ENCODE measurements at places on chromosomes 1 and 21.

DNA sequence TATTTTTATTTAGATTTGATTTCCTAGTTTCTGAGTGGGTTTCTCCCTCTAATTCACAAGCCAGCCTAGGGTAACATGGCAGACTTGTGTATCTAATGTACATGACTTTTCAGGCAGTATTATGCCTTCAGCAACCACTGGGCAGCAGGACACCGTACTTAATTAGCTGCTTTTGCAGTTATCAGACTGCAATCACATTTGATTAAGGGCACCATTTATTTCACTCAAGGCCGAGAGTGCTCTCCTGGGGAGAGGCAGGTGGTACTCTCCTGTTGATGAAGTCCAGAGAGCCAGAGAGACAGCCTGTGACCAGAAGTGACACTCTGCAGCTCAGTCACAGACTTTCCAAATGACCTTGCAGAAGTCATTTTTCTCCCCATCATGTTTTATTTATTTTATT is 18.7 kb downstream of the CYYR1 start:
- DNase-seq, result no peak

- DNase-seq, result no peak
These were observed 31.0 kb downstream of the SUSD4 start for GRCh38 chr1:223332997-223333396.

DNA sequence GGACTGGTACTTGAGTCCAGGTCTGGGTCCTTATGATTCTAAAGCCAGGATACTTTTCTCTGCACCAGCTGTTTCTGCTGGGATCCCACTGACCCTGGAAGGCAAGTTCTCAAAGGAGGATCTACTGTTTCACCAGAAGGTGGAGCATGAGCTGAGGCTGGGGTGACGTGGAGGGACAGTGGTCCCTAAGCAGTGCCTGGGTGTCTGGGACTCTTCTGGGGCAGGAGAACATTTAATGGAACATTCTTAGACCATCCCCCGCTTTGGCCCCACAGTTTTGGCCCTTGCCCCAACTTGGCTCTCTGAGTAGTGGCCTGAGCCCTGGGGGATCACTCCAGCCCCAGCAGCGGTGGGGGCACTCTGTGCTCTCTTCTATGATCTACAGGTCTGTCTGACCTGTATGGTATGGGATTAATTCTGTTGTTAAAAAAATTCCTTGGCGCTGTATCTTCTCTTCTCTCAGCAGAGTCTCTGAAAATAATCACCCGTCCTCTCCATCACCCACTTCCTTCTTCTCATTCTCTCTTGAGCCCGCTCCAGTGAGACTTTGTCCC is 60.3 kb upstream of the CSF3R start:
- DNase-seq, result no peak

GRCh38 chr21:42596657-42597056 is 56.8 kb upstream of the PDE9A start:
- DNase-seq, result no peak

GRCh38 chr1:87329051-87329525 is 408 bp downstream of the LMO4 start:
- peak; percentile 68 for DNase-seq

GRCh38 chr1:222940906-222941305 is 126.1 kb downstream of the DISP1 start:
- DNase-seq, result no peak

- no peak for DNase-seq
These were observed 21.4 kb downstream of the TEX38 start for GRCh38 chr1:46692811-46693770.

DNA sequence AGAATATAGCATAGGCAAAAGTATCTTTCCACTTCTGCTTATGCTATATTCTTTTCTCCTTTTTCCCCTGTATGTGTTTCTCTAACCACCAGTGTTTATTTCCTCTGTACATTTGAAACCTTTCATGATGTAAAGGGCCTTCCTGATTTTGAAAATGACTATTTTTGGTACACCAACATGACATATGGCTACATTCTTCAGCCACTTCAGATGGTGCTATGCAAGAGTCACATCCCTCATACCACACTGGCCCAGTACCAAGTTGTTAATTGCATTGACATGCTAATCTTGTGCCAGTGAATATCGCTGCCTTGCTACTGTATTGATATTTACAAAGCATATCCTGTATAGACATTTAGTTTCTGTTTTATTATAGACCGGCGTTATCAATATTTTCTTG is 408.7 kb downstream of the NCAM2 start:
- no peak for DNase-seq

- DNase-seq, result no peak
These were observed 29.9 kb upstream of the PUM1 start for GRCh38 chr1:31095298-31095981.

- DNase-seq, result no peak
These were observed 2.0 kb downstream of the RNASEL start for GRCh38 chr1:182587093-182587492.

DNA sequence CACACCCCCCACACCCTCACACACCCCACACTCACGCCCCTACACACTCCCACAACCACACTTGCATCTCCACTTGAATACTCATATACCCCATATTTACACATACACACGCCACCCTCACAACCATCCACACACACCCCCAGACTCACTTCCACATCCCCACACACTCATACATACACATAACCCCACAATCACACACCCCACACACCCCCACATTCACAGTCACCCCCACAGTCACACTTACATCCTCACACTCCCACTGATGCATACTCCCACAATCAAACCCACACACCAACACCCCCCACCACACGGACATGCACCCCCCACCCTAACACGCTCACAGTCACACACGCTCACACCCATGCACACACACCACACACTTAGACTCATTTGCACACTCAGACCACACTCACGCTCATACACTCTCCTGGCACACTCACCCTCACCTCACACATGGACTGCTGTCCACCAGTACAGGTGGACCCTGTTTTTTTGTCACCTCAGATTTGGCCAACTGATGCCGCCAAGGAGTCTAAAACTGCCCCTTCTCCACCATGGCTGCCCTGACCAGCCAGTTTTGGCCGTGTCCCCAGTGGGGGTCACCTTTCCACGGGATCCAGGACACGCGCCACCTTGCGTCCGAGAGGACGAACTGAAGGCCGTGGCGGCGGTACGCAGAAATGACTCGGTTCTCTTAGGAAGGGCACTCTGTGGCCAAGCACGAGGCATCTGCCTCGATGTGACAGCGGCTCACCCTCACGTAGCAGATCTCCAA is 45.3 kb upstream of the EDN2 start:
- no peak for DNase-seq

GRCh38 chr1:112711041-112711440 is 4.1 kb downstream of the PPM1J start:
- DNase-seq, result no peak

DNA sequence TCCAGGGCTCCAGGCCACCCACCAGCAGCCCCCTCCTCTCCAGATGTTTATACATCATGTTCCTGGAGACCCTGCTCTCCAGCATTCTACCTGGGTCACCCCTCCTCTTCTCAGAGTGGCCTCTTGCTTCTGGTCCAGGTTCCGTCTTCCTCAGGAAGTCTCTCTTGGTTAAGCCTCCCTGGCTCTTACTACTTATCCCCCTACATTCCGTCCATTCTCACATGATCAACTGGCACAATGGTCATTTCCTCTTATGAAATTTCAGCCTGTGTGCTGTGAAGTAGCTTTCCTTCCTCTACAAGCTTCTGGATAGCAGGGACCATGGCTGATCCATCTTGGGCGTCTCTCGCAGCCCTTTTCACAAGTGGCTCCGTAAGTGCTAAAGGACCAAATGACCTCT is 33.9 kb upstream of the ATP2B4 start:
- DNase-seq, result no peak

GRCh38 chr21:41023936-41024335 is 144.0 kb upstream of the BACE2 start:
- no peak for DNase-seq

DNA sequence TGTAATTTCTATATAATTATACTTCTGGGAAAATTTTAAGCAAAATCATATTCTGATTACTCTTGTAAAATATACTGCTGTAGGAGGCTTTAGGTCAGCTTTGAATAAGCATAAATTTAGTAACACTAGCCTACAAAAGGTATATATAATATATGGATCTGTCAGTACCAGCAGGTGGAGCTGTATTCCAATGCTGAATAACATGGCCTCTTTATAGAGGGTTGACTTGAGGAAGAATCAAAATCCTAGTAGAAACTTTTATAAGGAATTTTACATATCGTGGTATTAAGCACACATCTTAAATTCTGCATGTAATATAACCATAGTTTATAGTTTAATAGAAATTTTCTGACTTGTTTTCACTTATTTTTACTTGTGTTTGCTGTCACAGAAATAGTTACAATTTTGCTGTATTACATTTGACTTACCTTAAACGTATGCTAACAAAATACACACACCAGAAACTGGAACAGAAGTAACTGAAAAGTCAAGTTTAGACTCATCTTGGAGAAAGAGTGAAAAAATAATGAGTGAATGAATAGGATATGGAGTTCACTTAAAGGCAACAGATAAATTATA is 79.3 kb downstream of the HMCN1 start:
- DNase-seq, result no peak

GRCh38 chr1:207045453-207045852 is 5.6 kb downstream of the YOD1 start:
- DNase-seq, result no peak

- peak; percentile 90 for DNase-seq
These were observed 5.3 kb upstream of the SRP9 start for GRCh38 chr1:225772323-225772768.

Measured in femur (tissue), 1 donor.